ENCODE measurements at places on chromosomes 12 and 14.

DNA sequence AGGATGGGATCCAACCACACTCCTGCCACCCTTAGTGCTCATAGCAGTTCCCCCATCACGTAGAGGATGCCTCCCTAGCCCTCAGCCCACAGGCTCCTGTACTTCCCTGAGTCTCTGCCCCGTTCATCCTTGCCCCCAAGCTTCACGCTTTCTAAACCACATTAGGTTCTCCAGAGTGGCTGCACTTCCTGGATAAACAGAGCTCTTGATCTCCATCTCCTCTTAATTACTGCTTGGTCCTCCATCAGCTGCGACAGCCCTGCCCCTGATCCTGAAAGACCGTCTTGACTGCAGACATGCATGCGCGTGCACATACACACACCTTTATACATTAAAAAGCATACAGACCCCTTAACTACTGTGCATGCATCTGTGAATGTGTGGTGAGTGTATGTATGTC is 530.0 kb downstream of the BCL11B start:
- DNase-seq, result no peak

DNA sequence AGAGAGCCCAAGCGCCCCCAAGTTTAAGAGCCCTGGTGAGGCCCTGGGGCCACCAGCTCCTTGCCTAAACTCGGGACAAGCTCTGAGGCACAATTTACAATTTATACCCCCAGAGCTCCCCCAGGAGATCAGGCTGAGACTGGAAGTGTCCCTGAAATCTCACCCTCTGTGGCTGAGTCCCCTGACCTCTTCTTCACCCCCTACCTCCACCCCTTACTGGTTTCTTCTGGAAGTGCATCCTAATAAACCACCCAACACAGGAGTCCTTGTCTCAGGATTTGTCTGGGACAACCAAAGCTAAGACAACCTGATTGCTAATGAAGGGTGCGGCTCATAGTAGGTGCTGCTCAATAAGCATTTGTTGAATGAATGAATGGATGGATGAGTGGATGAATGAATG is 206.4 kb downstream of the BCL11B start:
- no peak for DNase-seq

DNA sequence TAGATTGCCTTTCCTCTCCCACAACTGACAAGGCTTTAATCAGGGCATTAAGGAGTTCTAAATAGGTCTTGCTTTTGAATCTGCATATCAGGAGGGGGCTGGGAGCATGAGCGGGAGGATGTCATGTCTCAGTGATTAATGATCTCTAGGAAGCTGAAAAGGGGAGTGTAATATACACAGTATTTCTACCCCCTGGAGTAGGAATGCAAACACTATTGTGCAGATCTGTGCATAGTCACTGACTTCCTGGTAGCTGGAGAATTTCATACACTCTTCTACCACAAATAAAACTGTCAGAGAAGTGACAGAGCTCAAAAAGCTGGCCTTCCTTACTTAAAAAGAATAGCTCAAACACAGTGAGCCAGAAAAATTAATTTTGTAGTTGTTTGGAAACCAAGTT is 65.8 kb downstream of the RIC8B start:
- no peak for DNase-seq

GRCh38 chr12:7146228-7146627 is 16.1 kb downstream of the CLSTN3 start:
- DNase-seq, result no peak

- DNase-seq, result no peak
Observed at GRCh38 chr12:37672655-37673260, 643.8 kb upstream of the ALG10B start.

DNA sequence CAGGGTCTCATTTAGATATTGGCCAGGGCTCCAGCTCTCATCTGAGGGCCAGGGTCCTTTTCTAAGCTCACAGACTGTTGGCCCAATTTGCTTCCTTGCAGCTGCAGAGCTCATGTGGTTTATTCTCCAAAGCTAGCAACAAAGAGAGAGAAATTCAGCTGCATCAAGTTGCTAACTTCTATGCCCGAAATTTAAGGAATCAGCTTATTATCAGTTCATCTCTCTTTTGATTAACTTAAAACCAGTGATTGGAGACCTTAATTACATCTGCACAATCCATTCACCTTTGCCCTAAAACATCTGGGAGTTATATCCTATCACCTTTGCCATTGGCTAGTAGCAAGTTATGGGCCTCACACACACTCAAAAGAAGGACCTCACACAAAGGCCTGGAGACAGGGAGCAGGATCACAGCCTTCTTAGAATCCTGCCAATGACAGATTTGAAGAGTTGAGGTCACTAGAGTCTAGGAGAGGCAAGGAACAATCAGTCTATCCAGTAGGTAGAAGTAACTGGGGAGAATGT is 258.8 kb upstream of the GARIN6 start:
- no peak for DNase-seq

- DNase-seq, result no peak
Observed at GRCh38 chr12:690466-690865, 27.2 kb upstream of the NINJ2 start.

DNA sequence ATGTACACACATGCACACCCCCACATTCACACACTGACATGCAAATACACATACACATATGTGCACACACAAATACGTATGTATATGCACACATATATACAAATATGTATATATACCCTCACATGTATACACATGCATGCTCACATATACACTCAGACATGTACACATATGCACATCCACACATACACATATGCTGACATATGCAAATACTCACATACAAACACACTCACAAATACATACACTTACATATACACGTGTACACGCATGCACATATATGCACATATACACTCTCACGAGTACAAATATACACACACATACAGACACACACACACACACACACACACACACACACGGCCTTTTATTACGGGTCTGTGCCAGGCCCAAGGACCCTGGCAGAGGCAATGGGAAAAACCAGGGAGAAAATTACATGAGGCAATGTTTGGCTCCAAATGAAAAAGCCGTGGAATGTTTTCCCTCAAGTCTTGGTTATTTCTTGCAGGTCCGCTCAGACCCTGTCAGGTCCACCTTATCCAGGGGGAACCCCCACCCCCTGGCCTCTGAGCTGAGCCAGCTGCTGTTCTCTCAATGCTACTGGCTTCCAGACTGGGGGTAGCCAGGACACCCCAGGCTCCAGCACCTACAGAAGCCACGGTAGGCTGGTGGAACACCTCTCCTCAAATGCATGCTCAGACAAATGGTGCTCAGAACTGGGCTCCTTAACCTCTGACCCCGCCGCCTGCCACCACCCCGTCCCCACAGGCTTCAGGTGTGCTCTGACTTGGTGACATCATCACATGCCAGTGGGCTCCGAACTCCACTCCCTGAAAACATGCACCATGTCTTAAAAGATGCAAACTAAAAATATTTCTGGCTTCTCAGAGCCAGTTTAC is 54.7 kb downstream of the BCL11B start:
- DNase-seq, result no peak

GRCh38 chr12:18246066-18246465 is 15.3 kb upstream of the PIK3C2G start:
- no peak for DNase-seq

DNA sequence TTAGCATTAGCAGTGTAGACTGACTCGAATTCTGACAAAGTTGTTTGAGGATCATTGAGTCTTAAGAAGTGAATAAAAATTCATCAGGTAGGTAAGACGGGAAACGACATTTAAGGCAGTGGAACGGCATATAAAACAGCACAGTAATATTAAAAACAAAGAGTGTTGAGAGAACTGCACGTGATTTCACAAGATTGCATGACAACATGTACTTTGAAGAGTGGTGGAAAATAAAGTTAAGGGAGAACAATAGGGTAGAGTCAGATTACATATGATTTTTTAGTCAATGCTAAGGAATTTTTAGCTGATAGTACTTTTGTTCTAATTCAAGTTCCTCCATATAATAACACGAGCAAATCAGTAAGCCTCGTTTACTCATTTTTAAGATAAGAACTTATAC is 115.4 kb downstream of the SOX5 start:
- no peak for DNase-seq

GRCh38 chr12:41507286-41507685 is 319.2 kb downstream of the PDZRN4 start:
- DNase-seq, result no peak

GRCh38 chr12:121224591-121224990 is 14.7 kb downstream of the P2RX4 start:
- no peak for DNase-seq

DNA sequence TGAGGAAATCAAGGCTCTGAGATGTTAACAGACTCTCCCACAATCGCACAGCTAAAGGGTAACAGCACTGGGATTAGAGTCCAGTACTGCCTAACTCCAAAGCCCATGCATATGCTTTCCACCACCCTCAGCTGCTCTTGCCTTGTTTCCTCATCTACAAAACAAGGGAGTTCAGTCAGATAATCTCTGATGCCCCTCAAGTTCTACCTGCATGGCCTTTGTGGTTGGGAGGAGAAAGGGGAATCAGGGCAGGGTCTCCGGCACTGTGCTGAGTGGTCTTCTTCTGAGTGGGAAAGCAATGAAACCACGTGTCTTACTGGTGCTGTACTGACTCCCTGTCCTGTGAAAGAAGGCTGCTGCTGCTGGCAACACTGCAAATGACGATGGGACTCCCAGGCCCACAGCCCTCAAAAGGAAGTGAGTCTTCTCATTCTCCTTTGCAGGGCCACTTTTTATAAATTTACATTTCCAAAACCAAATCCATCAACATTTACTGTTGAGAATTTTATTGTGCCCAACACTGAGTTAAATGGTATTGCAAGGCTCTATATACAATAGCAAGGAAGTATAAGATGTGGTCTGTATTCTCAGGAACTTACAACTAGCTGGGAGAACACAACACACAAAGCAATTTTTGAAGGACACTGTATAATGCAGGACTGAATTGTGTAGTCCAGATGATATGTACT is 19.7 kb upstream of the DUSP16 start:
- DNase-seq, result no peak

DNA sequence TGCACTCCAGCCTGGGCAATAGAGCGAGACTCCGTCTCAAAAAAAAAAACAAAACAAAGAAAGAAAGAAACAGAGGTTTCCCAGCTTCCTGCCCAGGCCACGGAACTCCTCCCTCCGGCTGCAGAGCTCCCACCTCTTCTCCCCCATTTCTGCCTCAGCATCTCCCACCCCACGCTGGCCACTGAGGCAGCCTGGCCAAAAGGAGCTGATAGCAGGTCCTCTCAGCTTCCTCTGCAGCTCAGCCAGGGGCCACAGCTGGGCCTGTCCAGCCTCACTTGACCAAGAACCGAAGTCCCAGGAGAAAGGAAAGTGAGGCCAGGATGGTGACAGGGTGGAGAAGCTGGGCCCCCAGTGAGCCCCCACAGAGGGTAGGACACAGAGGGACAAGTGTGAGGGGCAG is 33.4 kb upstream of the CD9 start:
- DNase-seq, result no peak

DNA sequence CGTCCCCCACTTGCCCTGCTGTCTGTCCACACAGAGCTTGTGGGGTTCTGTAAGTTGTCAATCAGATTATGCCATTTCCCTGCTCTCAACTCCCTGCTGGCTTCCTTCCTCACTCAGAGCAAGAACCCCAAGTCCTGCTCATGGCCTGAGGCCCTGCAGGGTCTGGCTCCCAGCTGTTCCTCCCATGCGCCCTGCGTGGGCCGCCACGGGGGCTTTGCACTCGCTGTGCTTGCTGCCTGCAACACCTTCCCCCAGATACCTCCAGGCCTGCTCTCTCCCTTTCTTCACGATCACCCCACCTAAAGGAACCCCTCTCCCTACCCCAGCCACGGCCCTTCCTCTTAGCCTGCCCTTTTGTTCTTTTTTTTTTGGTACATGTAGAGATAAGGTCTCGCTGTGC is 234.6 kb downstream of the AACS start:
- no peak for DNase-seq

GRCh38 chr14:29629839-29630238 is 297.8 kb downstream of the PRKD1 start:
- DNase-seq, result no peak

GRCh38 chr12:49578471-49579112 is 10.7 kb upstream of the MCRS1 start:
- DNase-seq, result no peak

DNA sequence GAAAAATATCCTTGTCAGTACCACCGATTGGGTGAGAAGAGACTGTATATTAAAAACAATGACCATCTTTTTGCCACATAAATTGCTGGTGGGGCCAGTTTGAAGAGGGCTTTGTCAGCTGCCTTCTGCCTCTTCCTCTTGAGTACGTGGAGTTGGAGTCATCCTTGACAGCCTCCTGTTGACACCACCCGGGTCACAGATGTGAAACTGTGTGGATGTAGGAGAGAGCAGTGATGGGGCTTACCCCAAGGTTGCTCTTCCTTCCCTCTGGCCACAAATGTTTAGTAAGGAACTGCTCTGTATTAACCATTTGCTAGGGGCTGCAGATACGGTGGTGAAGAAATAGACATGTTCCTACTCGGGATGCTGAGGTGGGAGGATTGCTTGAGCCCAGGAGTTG is 12.2 kb downstream of the PTPN11 start:
- no peak for DNase-seq

GRCh38 chr12:9143929-9144729 is 28.4 kb upstream of the A2M start:
- DNase-seq, result no peak

GRCh38 chr12:120961604-120962531 is 16.5 kb upstream of the HNF1A start:
- no peak for DNase-seq

DNA sequence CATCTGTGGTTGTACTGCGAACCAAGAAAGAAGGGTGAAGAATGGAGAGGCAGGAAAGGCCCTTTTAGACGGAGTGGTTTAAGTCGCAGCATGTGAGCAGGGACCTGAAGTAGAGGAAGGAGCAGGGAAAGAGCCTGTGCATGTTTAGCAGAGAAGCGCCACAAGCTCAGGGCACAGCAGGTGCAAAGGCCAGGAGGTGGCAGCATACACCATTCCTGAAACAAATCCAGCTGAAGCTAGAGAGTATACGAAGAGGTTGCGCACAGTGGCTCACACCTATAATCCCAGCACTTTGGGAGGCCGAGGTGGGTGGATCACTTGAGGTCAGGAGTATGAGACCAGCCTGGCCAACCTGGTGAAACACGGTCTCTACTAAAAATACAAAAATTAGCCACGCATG is 49.9 kb downstream of the HELB start:
- DNase-seq, result no peak

DNA sequence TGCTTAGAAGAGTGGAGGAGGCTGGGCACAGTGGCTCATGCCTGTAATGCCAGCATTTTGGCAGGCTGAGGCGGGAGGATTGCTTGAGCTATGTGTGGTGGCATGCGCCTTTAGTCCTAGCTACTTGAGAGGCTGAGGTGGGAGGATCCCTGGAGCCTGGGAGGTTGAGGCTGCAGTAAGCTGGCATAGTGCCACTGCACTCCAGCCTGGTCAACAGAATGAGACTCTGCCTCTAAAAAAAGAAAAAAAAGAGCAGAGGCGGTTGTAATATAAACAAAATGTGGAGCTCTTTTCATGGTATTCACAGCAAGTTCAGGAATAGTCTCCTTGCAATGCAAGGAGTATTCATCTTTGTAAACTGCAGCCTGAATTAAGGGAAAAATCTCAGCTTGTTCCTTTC is 27.2 kb downstream of the ARID2 start:
- no peak for DNase-seq

DNA sequence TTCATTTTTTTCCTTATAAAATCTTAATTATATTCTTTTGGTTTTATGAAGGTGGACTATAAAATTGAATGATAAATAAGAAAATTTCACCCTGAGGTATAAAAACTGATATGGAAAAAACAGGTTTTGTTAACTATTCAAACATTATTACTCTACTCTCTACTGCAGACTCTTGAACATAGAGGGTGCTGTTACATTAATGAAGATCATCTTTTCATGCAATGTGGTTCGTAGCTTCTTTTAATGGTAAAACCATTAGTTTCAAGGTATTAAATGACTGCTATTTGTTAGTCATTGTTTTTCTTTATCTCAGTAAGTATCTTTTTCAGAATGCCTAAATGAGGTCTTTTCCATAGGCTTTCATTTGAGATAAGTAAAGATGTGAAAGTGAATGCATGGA is 510.4 kb downstream of the SLC16A7 start:
- DNase-seq, result no peak
